Heart left ventricle (tissue), 16 donors: ENCODE measurements at places on chromosomes 2 and 18.

- DNase-seq: peak; percentile 75
These were observed 2.9 kb upstream of the ATOH8 start for GRCh38 chr2:85750587-85751575.

DNA sequence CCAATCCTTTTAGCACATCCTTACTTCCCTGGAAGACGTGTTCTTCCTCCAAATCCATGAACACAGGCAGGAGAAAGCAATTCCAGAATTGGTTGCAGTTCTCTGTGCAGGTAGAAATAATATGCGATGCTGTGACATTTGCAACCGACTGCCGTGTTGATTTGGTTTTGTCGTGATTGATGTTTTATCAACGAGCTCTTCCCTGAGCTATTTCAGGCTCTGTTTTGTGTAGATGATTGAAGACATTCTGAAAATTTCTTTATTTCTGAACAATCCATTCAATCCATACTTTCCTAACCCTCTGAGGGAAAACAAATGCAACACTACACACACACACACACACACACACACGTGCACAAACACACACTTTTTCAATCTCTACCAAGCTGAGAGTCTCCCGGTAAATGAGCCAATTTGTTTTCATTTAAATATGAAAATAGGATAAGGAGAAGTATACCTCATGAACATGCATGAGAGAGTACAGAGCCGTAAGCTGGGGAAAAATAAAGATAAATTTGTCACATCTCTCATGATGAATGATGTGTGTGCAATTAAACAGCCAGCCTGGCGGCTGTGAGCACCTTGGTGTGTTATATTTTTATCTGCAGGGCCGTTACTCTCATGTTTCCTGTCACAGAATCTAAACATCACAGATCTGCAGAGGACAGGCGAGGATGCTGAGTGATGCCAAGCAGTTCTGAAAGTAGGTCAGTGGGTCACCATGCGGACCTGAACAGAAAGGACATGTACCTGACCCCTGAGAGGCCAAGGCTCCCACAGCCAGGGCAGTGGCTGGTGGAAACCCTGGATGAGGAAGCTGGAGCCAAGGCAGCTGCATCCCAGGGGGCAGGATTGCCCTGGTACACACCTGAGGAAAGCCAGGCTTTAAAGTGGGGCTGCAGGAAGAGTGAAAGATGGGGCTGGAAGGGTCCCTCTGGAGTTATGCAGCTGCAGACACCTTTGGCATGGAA, 64.8 kb downstream of the PDCL3 start:
- no peak for DNase-seq

DNA sequence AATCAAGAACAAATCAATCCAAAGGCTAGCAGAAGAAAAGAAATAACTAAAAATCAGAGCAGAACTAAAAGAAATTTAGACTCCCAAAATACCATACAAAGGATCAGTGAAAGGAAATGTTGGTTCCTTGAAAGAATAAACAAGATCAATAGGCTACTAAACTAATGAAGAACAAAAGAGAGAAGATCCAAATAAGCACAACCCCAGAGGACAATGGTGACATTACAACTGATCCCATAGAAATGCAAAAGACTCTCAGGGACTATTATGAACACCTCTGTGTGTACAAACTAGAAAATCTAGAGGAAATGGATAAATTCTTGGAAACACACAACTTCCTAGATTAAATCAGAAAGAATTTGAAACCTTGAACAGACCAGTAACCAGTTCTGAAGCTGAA, 1186.9 kb downstream of the LRP1B start:
- no peak for DNase-seq

DNA sequence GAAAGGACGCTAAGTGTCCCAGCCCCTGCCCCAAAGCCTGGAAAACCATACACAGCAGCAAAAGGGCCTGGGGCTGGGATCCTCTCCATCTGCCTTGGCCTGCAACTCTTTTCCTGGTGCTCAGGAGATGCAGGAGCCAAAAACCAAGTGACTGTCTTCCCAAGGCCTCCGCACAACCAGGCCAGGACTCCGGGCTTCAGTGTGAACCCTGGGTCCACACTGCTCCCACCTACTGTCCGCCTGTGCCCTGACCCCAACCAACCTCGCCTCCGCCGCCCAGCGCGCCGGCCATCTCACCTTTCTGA, 1.1 kb downstream of the FEV start:
- DNase-seq: no peak

DNA sequence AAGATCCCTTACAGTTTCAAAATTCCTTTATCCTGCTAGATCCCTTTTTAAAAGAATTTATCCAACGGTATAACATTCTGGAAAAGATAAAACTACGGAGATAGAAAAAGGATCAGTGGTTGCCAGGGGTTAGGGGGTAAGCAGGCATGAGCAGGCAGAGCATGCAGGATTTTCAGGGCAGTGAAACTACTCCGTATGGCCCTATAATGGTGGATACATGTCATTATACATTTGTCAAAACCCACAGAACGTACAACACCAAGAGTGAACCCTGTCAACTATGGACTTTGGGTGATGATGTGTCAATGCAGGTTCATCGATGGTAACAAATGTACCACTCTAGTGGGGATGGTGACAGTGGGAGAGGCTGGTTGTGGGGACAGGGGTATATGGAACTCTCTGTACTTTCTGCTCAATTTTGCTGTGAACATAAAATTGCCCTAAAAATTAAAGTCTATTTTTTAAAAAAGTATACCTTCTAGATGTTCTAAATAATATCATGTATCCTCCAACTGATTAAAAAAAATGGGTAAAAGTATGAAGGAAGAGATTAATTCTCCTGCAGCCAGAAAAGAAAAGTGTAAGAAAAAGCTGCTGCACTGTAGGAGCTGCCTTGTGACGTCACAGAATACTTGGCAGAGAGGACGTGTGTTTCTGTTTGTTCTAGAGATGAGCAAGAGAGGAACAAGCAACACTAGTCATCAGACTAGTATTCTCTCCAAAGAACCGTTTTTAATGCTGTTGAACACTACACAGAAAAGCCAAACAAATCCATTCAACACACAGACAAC, 23.6 kb downstream of the ANKRD44 start:
- DNase-seq: peak; percentile 52
